ENCODE measurements at places on chromosomes 4 and X. TPM values are rescaled to one million over a fixed set of nuclear protein-coding genes. Genes with fewer than 3 reads are reported as not detected.

- no peak for DNase-seq
Measured at GRCh38 chrX:52424656-52425055, 55.8 kb downstream of the XAGE2 start.

GRCh38 chr4:64341711-64342110, 67.5 kb downstream of the TECRL start:
- no peak for DNase-seq

Gene NIPAL1
- 0.74 TPM for polyA plus RNA-seq

- no peak for DNase-seq
Measured at GRCh38 chrX:151921292-151921691, 8.6 kb downstream of the MAGEA4 start.

DNA sequence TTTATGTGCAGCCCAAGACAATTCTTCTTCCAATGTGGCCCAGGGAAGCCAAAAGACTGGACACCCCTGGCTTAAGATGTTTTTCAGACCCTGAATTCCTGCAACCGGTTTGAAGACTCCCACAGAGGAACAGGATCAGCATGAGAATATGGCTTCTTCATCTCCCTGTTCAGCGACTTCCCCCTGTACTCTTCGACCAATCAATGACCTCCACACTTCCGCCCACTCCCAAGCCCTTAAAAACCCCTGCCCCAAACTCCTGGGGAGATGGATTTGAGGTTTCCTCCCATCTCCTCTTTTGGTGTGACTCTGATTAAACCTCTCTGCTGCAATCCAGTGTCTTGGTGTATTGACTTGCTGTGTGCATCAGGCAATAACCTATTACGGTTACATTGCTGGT, 344.4 kb downstream of the NR3C2 start:
- no peak for DNase-seq

DNA sequence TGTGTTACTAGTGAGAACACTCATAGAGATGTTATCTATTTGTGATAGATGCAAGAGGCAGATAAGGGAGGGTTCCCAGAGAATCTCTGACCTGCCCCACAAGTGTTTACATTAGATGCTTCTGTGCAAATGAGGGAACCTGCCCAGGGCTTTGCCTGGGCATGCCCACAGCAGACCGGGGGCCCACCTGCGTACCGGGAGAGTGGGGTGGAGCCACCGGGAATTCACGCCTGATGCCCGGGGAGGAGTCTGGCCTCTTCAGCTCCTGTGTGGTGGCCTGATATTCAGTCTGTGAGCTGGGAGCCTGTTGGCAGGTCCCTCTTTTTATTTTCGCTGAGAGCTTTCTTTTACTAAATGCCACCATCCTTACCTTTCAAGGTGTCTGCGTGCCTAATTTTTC, 155.7 kb downstream of the SNCA start:
- no peak for DNase-seq

Measured in CD4-positive, CD25-positive, alpha-beta regulatory T cell (primary cell).